ENCODE measurements at places on chromosomes 2 and 18.

GRCh38 chr2:69224512-69224837 is 162.6 kb downstream of the GFPT1 start:
- DNase-seq, result no peak

DNA sequence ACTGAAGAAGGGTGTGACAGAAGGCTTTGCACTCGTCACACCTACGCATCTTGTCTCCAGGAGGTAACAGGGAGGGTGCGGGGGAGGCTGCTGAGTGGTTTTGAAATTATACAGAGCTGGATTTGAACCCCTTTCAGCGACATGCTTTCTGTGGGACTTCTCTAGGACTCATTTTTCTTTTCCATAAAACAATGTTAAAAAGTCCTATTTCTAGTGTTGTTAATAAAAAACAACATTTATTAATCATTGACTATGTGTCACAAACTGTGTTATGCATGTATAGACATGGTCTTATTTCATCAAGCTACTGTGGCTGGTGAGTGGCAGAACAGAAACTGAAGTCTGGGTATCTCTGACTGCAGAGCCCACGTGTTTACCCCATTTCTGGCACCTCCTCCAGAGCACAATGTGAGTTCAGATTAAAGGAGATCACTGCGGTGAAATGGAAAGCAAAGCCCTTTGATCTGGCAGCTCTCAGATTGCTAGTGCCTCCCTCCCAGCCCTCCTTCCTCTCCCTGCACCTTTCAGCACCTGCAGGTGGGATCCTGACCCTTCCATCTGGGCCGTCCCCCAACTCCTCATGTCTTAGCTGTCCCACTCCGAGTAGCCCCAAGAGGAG is 315.5 kb upstream of the MYT1L start:
- peak; percentile 61 for DNase-seq

GRCh38 chr2:165305391-165306096 is 66.3 kb downstream of the SCN2A start:
- no peak for DNase-seq

GRCh38 chr2:219274361-219274921 is 4.7 kb upstream of the DNAJB2 start:
- no peak for DNase-seq

GRCh38 chr2:56018267-56018666 is 94.7 kb upstream of the EFEMP1 start:
- no peak for DNase-seq

- DNase-seq, result no peak
These were observed 364.8 kb upstream of the GALNT5 start for GRCh38 chr2:156892467-156893281.

- no peak for DNase-seq
These were observed 567 bp downstream of the PCYOX1 start for GRCh38 chr2:70258532-70258875.

- DNase-seq, result no peak
These were observed 511 bp upstream of the ANKMY1 start for GRCh38 chr2:240558236-240558761.

GRCh38 chr18:78603102-78603983 is 376.3 kb upstream of the SALL3 start:
- no peak for DNase-seq

DNA sequence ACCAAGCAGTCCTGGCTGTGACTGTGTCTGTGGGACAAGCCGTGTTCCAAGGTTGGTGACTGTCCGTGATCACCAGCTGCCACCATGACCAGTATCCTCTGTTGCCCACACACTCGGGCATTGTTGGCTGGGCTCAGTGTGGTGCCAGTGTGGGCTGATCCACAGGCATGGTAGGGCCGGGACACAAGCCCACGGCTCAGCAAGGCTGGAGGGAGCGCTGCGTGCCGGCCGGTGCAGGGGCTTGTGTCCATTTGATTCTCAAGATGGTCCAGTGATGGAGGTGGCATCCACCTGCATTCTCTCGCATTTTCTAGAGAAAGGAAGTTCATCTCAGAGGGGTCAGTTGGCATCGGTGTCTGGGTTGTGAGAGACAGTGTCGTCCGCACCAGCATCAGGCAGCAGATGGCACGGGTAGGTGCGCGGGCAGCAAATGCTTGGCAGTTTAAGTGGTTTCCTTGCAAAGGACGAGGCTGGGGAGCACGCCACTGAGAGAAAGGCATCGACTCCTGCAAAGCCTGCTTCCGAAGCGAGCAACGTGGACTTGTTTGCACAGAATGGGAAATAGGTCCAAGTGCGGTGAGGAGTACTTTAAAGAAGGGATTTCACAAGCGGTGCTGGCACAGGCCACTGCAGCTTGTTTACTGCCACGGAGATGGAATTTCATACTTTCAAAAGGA is 20.9 kb downstream of the TWIST2 start:
- DNase-seq, result no peak

DNA sequence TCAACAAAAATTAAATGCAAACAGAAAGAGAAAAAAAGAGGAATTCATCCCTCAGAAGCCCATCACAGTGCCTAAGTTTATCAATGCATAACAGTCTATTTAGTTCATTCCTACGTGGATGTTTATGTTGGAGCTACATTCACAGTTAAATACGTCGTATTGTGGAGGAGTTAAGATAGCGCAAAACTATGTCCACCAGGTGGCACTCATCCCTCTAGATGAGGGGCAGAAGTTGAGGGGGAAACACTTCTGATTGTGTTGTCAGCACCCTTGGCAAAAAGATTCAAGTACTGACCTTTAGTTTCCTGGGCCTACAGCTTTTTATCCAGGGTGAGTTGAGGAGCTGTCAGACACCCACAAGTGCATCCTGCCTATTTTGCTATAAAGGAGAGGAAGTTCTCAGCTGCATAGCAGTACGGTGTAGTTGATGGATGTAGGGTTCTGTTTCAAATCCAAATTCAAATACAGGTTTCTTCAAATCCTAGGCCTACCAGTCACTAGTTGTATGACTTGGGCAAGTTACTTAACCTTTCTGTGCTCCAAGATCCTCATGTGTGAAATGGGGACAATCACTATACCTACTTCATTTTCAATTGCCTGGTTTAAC is 26.8 kb upstream of the MYO1B start:
- peak; percentile 39 for DNase-seq

- DNase-seq, result peak; percentile 11
These were observed 76.1 kb upstream of the PMAIP1 start for GRCh38 chr18:59823596-59824195.

- DNase-seq, result no peak
These were observed 707.4 kb upstream of the CDH2 start for GRCh38 chr18:28884304-28884703.

GRCh38 chr2:208369091-208369490 is 37.5 kb upstream of the PTH2R start:
- no peak for DNase-seq

DNA sequence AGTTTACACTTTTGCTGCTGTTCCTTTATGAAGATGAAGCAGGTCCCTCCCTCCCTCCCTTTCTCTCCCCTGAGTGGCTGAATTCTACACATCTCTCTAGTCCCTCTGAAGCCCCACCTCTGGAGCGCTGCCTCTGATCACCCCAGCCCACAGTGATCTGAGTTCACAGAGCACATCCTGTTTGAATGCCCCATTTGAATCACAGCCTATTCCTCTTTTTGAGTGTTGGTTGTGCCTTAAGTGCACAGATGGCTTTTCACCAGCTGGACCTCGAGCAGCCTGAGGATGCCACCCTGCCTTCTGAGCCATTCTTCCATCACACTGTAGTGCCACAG is 87.1 kb downstream of the ITGB1BP1 start:
- DNase-seq, result no peak

DNA sequence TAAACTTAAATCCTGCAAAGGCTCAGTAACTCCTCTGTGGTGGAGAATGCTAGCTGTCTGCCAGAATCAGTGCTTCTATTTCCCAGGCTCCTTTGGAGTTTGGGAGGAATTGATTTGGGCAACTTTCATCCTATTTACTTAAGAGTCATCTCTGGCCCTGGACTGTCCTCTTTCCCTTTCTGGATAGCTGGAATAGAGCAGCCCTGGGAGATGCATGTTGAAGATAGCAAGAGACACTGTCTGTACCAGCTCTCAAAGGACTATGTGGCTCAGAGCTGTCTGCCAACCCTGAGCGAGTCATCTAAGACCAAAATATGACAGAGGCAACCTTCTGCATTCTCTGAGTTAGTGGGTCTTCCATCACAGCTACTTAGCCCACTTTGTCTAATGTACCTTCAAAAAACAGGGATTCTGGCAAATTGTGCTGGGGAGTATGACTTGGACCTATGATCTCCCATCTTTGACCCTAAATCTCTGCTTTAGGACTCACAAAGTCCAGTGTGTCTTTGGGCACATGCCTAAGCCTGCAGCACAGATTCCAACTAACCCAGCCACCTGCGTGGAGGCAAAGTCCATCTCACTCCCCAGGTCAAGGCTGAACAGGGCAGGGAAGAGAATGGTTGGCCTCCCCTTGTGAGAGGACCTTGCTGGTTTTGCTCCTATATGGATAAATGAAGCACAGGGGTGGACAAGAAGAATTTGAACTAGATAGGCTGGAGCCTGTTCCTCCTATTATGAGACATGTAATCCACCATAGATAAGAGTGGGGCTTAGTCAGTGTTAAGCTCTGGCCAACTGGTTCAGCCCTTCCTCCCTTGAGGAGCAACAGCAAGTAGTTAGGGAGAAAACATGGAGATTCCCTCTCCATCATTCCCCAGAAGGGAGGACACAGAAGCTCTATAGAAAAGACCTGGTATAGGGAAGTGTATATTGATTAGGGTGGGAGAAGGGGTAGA is 99.1 kb upstream of the PELI1 start:
- no peak for DNase-seq

GRCh38 chr2:124027182-124027581 is 2.1 kb downstream of the CNTNAP5 start:
- no peak for DNase-seq

GRCh38 chr2:57965219-57965618 is 81.4 kb upstream of the VRK2 start:
- no peak for DNase-seq

- DNase-seq, result no peak
These were observed 143.1 kb upstream of the PELI1 start for GRCh38 chr2:64287202-64287740.

DNA sequence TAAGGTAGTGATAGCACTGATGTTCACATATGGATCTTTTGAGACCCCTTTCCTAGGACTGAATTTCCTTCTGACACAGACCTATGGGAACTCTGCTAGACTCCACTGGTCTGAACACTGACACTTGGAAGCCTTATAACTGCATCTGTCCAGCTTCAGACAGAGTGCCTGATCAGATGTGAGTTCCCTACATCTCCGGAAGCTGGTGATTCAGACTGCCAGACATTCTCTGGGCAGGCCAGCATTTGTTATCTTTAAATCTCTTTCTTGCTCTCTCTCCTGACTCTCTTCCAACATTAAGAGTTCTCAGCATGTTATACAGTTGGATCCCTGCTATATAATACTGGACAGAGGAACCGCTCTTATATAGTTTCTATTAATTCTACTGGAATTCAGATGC is 408.5 kb downstream of the ZEB2 start:
- no peak for DNase-seq
